Cardiac fibroblast (primary cell): ENCODE measurements at places on chromosomes 13 and 19.
A peak's percentile ranks its signal among the peaks of the same experiment; 100 is the strongest.

DNA sequence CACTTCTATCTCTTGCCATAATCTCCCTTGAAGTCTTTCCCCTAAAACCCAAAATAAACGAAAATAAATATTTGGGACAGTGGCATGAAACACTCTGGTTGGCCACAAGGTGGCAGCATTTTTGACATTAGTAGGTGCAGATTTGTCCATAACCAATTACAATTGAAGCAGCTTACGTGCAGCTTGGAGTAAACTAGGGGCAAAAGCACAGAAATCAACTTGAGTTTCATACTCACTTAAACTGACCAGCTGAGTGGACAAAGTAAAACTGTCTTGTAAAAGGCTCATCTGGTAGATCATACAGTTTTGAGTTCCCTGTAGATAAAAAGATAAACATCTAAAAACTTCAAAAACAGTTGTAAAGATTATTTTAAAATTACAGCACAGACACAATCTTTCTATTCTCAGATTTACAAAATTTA, 18.8 kb downstream of the PDCD5 start:
- DNase-seq = peak; percentile 77

GRCh38 chr13:99859178-99860177, 112.1 kb downstream of the ZIC5 start:
- DNase-seq = no peak

GRCh38 chr13:26600343-26600742, 42.9 kb downstream of the WASF3 start:
- no peak for DNase-seq

- DNase-seq = no peak
Measured at GRCh38 chr13:28558567-28558966, 63.6 kb upstream of the FLT1 start.

DNA sequence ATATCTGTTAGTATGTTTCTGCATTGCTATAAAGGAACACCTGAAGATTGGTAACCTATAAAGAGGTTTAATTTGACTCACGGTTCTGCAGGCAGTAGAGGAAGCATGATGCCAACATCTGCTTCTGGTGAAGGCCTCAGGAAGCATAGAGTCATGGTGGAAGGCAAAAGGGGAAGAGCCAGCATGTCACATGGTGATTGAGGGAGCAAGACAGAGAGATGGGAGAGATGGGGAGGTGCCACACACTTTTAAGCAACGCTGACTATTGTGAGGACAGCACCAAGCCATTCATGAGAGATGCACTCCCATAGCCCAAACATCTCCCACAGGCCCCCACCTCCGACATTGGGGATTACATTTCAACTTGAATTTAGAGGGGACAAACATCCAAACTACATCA, 32.8 kb downstream of the COG6 start:
- DNase-seq = no peak

- DNase-seq = no peak
Measured at GRCh38 chr13:93280688-93281087, 54.1 kb downstream of the GPC6 start.

DNA sequence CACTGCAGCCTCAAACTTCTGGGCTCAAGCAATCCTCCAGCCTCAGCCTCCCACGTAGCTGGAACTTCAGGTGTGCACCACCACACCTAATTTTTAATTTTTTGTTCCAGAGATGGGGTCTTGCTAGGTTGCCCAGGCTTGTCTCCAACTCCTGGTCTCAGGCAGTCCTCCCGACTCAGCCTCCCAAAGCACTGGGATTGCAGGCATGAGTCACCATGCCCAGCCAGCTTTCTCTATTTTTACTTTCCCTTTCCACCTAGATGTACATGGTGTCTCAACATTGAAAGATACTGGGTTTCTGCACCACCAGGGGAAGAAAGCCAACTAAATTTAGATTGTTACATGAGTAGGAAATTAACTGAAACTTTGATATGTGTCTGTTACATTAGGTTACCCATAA, 13.8 kb upstream of the ZNF846 start:
- DNase-seq = no peak
